Inflammatory macrophage treated with lipopolysaccharide for 1 hour (primary cell): ENCODE measurements at places on chromosomes 3 and 15.

GRCh38 chr15:70254311-70254869, 156.7 kb upstream of the TLE3 start:
- no peak for DNase-seq

DNA sequence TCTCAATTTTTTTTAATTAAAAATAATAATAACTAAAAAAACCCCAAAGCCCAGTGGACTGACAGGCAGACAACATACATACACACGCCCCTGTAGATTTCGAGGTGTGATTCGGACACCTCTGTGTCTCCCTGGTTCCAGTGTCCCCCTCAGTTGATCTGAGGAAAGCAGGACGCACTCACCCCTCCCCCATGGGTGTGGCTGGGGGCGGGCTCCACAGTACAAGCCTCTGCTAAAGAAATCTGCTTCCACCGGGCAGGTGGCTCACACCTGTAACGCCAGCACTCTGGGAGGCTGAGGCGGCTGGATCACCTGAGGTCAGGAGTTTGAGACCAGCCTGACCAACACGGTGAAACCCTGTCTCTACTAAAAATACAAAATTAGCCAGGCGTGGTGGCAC, 33.8 kb upstream of the BLM start:
- DNase-seq, result no peak

- DNase-seq, result no peak
Observed at GRCh38 chr3:128559486-128560225, 66.7 kb upstream of the GATA2 start.

GRCh38 chr15:51342227-51342999, 958 bp downstream of the GLDN start:
- DNase-seq, result no peak

GRCh38 chr15:68436680-68437079, 4.7 kb upstream of the ITGA11 start:
- DNase-seq, result no peak

DNA sequence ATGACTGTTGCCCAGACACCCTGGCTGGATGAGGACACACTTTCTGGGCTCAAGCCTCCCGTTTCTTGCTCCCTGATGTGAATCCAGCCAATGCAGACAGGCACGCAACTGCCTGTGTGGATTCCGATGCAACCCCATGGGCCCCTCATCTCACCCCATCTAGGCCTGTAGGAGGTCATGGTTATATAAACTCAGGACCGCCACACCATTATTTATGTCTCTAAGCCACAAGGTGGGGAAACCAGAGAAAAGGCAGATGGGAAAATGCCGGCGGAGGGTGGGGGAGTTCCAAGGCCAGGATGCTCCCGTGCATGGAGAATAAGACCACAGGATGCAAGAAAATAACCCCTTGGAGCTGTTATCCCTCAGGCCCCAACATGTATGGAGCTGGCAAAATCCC, 2.0 kb downstream of the MESP1 start:
- DNase-seq, result no peak

DNA sequence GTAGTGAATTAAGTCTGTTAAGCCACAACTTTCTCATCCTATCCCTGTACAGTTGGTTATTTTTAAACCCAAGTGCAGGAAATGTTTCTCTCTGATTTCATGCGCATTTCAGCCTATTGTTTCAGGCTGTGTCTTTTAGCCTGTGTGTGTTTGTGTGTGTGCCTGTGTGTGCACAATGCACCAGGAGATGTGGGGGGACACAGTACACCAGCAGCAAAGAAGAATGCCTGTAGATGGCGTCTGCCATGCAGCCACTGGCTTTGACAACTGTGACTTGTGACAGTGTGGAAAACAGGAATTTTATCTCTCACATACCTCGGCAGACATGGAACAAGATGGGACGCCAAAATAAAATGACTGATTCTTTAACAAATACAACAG, 43.6 kb upstream of the PLXNA1 start:
- DNase-seq, result no peak

DNA sequence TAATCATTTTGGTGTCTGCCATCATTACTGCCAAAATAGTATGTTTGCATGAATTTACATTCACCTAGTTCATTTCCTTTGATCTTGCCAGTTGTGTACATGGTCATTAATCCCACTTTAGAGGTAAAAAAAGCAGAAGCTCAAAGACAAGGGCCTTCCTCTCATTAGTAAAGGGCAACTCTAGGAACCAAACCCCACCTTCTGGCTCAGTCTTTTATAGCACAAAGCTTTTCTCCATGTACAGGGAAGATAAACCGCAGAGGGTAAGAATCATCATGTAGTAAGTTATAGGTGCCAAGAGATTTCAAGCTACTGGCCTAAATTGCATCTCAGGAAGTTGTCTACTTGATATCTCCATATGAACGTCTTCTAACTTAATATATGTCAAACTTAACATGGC, 19.3 kb upstream of the SPG21 start:
- DNase-seq, result no peak

DNA sequence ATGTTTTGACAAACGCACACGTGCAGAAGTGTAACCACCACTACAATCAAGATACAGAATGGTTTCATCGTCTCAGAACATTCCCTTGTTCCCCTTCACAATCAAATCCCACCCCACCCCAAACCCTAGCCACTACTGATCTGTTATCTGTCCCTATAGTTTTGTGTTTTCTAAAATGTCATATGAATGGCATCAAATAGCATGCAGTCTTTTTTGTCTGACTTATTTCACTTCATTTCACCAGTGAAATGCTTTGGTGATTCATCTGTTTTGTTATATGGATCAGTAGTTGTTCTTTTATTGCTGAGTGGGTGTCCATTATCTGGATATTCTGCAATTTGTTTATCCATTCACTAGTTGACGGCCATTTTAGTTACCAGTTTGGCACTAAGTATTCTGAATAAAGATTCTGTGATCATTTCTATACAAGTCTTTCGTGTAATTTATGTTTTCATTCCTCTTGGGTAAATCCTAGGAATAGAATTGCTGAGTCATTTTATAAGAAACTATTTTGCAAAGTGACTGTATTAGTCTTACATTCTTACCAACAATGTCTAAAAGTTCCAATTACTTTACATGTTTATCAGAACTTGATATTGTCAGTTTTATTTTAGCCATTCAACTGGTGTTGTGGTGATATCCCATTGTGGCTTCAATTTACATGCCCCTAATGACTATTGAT, 232.8 kb downstream of the CLSTN2 start:
- DNase-seq, result no peak

GRCh38 chr3:184351511-184352148, 9.8 kb downstream of the CLCN2 start:
- DNase-seq, result no peak

DNA sequence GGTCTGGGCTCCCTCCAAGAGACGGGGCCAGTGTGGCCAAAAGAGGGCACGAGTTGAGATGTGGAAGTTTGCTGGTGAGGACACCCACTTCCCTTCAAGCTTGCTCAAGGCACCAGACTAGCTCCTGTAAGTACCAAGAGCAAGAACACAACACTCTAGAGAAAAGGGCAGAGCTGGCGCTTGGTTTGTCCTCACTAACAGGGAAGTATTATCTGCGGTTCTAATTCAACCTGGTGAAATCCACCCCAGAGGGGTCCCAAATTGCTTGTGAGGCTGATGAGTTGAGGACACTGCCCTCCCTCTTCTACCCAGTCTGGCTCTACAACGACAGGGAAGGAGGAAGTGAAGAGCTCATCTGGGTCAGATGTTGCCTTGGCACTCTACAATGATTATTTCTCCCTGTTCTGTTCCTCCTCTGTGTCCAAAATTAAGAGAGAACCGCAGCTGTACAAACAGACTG, 16.9 kb upstream of the FSIP1 start:
- DNase-seq, result peak; percentile 62
